ENCODE measurements at places on chromosomes 16 and 17.

GRCh38 chr17:5877948-5878347 is 192.2 kb upstream of the WSCD1 start:
- DNase-seq = peak; percentile 18

- DNase-seq = no peak
Observed at GRCh38 chr16:12760819-12761611, 42.7 kb downstream of the CPPED1 start.

DNA sequence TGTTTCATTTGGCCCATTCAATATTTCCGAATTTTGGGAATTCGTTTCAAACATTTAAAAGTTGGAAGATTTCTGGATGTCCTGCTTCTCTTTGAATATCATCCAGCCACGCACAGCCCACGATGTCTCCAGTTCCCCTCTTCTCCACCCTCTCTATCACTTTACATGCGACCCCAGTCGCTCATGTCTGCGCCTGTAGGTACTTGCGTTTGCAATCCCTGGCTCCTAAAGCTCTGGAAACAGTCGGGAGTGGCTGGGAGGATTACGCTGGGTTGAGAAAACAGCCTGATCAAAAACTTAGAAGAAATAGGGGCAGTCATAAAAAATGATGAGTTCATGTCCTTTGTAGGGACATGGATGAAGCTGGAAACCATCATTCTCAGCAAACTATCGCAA is 1.5 kb upstream of the SBK1 start:
- DNase-seq = no peak

DNA sequence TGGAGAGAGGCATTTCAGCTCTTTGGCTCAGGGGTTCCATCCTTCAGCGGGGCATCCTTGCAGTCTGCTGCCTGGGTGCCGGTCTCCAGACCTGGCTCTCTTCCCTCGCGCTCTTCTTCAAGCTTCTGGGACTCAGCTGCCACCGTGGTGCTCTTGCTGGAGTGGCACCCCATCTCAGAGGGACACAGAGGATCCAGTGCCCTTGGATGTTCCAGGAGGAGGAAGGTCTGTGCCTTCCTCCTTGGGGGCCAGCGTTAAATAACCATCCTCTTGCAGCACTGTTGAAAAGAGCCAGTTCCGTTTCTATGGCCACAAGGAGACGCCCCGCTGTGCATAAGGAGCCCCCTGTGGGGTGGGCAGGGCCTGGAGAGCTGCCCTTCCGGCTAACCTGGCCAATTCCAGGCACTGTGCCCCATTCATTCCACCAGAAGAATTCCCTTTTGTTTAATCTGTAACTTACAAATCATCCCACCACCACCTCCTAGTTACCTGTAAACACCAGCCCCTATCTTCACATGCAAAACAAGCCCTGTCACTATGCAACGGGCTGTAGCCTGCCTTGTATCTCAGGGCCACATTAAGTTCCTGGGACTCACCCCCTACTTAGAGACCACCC is 8.6 kb downstream of the CHD9NB start:
- no peak for DNase-seq

GRCh38 chr17:4548721-4549531 is 6.3 kb downstream of the MYBBP1A start:
- no peak for DNase-seq

DNA sequence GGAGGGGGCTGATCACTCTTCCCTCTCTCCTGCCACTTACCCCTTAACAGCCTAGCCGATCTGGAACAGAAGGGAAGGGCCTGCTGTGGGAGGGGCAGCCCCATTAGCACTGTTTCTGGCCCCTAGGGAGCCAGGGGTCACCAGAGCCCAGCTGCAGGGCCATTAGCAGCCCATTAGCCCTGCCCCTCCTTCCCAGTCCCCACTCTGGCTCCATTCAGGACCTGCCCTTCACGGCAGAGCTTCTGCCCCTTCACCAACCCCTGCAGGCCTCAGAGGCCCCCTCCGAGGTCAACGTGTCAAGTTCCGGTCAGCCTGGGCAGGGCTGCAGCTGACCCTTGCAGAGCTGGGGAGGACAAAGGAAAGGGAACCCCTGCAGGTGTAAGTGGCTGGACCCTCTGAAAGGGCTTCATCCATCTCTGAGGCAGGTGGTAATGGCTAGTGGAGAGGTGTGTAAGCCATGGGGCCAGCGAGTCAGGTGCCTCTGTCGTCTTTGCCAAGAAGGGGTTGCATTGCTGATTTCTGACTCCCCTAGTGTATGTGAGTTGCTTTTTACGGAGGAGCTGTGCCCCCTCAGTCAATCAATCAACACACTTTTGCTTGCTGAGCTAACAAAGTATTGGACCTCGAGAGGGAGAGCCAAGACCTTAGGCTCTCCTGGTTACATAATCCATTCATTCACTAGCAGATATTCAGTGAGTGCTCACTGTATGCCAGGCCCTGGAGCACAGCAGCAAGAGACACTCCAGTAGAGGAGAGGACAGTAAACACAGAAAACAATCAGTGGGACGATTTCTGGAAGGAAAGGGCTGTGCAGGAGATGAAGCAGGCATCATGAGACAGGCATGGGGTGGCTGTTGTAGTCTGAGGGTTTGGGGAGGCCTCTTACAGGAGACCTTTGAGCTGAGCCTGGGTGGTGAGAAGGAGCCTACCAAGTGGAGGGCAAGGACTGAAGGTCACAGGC is 18.2 kb upstream of the KCNJ12 start:
- DNase-seq = no peak

- no peak for DNase-seq
Observed at GRCh38 chr17:63095459-63095858, 129.4 kb downstream of the TANC2 start.
